ENCODE measurements at places on chromosomes 16 and 17.

DNA sequence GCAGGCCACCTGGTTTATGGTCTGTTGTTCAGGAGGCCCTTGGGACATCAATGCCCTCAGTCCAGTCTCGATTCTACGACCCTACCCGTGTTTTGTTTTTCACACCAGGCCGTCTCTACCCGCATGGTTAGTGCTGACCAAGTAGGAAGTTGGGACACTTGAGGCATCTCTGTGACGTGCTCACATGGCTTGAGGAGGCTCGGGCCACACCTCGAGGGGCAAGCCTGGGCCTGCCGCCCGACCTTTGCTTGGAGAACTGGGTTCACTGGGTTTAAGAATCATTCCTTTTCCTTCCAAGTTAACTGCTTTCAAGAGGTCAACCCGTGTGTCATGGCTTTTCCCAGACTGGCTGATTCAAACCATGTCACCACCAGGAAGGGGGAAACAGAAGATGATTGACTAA is 86.8 kb downstream of the CMIP start:
- no peak for DNase-seq

DNA sequence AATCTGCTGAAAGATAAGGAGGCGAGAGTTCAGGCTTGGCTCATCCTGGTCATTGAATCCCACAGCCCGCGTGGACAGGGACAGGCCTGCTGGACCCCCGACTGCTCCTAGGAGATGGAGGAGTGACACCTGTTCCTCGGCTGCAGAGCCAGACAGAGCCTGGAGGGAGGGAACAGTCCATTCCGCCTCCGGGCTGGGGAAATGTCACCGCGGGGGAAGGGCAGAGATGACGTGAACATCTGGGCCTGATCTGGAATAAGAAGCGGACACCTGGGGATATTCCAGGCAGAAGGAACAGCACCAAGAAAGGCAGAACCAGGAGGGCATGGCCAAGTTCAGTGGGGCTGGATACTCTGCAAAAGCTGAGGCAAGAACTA is 1.5 kb downstream of the ZNF747 start:
- DNase-seq: no peak

GRCh38 chr17:6443692-6444570 is at the start of gene PIMREG:
TSS of gene PIMREG (plus strand) at chr17:6444455. CDS start at chr17:6445111, 656 bp downstream.
- peak; percentile 91 for DNase-seq

DNA sequence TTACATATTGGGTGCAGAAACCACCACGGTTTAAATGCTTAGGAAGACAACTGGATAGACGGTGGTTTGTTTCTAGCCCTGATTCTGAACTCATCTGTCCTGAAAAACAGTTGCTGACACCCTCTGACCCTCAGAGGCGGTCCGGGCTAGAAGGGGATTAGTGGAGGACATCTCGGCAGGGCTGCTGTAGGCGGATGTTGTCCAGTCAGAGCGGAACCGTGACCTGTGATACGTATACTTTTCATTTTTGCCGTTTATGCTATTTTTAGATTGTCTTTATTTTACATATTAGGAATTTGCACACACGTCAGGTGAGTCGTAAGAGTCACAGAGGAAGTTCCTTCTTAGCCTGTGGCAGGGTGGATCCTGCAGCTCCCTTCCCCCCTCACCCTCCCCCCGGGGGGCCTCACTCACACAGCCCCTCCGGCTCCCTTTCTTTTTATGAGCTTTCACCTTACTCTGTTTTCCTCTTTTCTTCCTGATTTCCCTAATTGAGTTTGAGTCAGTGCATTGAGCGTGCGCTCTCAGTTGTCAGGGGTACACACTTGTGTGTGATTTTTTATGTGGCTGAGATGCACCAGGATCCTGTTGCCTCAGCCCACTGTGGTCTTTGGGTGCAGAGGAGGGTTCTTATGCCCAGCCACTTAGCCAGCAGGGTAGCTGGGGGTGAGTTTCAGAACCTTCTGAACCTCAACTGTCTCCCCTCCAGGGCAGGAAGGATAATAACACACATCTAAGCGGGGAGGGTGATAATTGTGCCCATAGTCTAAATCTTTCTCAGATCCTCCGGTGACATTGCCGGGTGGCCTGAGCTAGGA is 211.1 kb upstream of the CHMP6 start:
- no peak for DNase-seq

DNA sequence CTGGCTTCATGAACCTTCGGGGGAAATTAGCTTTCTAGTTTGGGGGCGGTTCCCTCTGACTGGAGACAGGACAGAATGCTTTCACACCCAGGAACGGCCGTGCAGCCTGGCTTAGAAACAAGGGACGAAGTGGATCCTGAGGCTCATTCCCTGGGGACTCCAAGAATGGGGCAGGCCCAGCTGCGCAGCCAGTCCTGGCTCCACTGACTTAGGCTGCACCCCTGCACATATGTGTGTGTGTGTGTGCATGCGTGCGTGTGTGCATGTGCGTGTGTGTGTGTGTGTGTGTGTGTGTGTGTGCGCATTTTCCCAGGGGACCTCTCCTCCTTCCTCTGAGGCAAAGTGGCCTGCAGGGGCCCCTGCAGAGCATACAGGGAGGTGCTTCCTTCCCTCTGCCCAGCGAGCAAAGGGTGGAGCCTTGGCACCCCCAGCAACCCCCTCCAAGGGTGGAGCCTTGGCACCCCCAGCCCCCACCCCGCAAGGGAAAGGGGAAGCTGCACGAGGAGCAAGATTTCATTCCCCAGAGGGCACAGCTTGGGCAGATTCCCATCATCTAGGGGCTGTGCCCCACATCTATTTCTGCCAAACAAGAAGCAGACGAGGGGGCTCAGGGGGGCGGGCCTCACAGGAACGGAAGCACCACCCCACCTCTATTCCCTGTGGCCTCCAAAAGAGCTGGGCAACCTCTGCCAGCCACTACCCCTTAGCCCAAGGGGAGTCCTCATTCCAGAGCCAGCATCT is 97.6 kb upstream of the CBX4 start:
- DNase-seq: no peak

- DNase-seq: no peak
Observed at GRCh38 chr16:11038305-11038704, 93.9 kb downstream of the CLEC16A start.

- no peak for DNase-seq
Observed at GRCh38 chr17:4393806-4394205, 27.3 kb upstream of the UBE2G1 start.

GRCh38 chr16:82192665-82193064 is 22.6 kb upstream of the MPHOSPH6 start:
- no peak for DNase-seq

- no peak for DNase-seq
Observed at GRCh38 chr16:85171004-85171758, 58.9 kb upstream of the CIBAR2 start.

DNA sequence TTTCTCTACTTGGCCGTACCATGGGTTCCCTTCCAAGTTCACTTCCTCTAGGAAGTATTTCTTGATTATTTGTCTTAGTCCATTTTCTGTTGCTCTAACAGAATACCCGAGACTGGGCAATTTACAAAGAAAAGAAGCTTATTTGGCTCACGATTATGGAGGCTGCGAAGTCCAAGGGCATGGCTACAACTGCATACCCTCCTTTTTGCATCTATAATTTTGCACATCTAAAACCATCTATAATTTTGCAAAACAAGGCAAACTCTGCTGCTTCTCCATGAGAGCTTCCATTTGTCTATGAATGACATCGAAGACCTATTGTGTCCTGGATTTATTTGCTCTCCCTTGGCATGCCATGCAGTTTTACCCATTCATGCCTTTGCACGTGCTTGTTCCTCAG is 27.6 kb upstream of the RGS9 start:
- DNase-seq: no peak

DNA sequence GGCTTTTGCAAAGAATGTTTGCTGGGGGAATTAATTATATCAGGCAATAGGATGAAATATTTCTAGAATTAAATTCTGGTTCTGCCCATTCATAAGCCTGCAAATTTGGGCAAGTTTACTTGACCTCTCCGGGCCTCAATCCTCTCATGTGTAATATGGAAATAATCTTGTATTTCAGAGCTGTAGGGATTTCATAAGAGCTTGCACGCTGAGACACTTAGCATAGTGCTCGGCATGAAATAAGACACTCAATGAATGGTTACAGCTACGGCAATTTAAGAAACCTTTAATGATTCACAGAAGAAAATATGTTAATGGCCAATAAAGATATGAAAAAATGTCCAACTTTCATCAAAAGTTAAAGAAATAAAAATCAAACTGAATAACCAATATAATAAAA is 40.6 kb upstream of the PITPNM3 start:
- no peak for DNase-seq

- DNase-seq: peak; percentile 82
Observed at GRCh38 chr16:72455743-72456659, 284.0 kb upstream of the PMFBP1 start.

GRCh38 chr17:9644910-9645751 is at the start of gene USP43:
TSS of gene USP43 (plus strand) at chr17:9645517. CDS start at chr17:9645633, 116 bp downstream.
- DNase-seq: peak; percentile 72

DNA sequence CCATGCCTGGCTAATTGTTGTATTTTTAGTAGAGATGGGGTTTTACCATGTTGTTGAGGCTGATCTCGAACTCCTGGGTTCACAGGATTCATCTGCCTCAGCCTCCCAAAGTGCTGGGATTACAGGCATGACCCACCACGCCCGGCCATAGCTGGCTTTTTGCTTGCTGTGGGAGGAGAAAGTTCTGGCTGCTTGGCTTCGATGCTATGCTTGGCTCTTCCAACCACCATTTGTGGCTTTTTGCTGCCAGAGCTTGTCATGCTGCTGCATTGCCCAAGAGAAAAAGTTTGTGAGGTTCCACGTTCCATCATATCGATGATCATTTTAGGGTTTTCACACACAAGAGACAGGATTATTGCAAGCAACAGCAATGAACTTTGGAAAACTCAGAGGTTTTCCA is 16.2 kb downstream of the BMERB1 start:
- no peak for DNase-seq

Measured in HT-29 (cell line).